ENCODE measurements at places on chromosomes 7 and 10.

DNA sequence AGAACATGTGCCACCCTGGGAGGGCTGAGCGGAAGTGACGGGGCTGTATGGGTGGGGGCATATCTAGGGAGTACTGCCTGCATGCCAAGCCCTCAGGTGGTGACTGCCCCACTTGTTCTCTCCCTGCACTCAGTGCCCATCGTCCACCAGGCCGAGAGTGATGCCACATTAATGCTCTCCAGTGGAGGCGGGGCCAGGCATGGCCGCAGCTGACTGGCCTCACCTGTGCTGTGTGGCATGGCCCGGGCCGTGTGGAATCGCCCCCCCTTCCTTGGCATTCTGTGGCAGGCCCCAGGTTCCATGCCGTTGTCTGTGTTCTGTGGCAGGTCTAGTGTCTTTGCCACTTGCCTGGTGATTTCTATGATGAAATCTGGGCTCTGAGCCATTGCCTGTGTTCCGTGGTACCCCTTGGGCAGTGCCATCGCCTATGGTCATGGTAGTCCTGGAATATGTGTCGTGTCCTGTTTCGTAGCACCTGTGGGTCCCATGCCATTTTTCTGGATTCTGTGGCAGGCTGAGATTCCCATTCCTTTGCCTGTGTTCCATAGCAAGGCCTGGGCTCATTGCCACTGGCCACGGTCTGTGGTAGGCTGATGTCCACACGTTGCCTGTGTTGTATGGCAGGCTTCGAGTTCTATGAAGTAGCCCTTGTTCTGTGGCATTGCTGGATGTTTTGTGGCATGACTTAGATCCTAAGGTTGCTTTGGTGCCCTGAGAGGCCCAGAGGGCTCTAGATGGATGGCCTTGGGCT, 8.9 kb downstream of the FLNC start:
- no peak for DNase-seq

DNA sequence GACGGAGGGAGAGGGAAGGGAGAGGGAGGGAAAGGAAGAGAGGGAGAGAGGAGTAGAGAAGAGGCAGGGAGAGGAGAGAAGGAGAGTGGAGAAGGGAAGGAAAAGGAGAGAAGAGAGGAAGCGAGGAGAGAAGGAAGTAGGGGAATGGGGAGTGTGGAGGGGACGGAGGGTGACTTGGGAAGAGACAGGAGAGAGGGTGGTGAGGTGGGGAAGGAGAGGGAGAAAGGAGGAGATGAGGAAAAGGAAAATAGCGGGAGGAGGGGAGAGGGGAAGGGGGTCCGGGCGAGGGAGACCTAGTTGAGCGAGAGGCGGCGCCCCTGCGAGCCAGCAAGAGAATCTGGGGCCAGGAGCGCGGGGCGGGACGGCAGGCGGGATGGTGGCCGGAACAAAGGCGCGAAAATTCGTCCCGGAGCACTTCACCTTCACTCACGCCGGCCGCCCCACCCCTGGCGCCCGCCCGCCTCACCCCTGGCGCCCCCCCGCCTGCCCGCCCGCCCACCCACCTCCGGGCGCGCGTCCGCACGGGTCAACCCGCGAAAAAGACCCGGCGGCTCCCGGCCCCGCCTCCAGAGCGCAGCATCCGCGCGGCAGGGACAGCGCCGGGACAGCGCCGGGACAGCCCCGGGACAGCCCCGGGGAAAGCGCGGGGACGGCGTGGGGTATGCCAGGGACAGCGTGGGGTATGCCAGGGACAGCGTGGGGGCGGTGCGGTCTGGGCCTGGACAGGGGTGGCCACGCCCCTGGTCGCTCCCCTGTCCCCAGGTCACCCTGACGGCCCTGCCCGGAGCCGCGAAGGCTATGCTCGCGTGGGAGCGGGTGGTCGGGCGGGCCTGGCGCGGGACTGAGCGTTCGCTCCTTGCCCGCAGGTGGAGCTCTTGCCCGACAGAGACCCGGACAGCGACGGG, 4.2 kb downstream of the VSTM2A start:
- DNase-seq = no peak

DNA sequence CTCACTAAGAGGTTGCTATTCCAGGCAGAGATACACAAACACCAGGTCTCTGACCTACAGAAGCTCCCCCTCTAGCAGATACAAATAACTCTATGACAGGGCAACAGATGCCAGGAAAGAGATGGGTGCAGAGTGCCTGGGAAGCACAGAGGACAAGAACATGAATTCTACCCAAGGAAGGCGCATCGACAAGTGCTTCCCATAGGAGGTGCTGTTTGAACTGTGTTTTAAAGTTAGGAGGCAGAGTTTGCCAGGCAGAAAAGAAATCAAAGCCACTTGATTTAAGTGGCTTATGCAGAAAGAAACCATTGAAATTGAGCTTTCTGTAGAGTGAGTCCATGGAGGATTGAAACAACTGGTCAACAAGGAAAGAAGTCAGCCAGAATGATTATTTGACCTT, 35.3 kb upstream of the EGR2 start:
- no peak for DNase-seq

GRCh38 chr10:103649654-103650423, 156.3 kb downstream of the NEURL1 start:
- peak; percentile 82 for DNase-seq

DNA sequence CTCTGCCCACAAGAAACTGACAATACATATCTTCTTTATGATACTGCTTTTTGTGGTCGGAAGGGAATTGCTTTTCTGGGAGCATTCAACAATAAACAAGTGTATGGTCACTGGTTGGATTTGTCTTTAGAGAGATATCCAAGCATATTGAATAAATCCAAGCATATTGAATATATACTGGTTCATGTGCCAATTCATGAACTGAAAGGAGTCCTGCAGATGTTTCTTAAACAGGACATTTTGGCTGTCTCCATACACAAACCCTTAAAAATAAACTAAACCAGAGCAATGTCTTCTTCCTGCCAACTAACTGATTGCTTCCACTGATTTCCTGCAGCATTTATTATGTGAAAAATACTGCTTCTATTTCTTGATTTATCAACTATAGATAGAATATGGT, 173.9 kb downstream of the FOXP2 start:
- DNase-seq = no peak

GRCh38 chr10:110617425-110618229, 26.5 kb upstream of the RBM20 start:
- no peak for DNase-seq

- DNase-seq = no peak
These were observed 345.6 kb upstream of the NRP1 start for GRCh38 chr10:33680036-33680435.

DNA sequence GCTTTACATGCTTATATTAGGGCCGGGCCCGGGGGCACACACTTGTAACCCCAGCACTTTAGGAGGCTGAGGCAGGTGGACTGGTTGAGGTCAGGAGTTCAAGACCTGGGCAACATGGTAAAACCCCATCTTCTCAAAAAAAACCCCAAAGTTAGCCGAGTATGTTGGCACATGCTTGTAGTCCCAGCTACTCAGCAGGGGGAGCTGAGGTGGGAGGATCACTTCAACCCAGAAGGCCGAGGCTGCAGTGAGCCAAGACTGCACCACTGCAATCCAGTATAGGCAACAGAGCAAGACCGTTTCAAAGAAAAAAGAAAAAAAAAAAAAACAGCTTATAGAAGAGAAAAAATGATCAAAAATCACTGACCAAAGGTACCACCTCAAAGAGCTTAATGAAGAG, 63.1 kb downstream of the AMZ1 start:
- DNase-seq = no peak

DNA sequence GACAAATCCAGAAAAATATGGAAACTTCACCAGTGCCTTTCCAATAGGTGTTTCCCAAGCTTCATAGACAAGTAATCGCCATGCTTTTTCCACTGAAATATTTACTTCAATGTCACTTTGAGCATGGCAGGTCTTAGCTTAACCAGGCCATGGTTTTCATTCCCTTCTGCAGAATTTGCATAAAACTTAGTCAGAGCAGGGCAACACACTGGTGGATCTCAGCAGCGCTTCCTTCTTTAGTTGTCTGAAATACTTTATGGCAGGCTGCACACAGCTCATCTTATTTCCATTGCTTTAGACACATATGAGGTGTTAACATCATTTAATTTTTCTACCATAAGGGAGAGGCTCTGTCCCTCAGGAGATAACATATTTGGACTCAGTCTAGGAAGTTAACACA, 102.9 kb upstream of the AHR start:
- no peak for DNase-seq

DNA sequence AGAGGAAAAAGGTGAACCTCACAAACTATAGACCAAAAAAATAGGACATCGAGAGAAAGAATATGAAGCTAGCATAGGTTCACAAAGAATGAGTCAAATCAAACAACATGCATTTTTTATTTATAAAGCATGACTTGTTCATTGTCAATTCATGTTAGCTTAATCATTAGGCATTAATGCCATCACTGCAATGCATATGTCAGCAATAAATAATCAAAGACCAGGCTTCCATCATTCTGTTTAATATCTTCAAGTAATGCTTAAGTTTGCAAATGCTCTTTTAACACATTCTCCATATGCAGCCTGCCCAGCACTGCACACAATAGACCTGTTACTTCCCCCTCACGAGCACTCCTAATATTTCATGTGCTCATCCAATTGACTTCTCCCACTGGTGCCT, 8.9 kb upstream of the MAGI2 start:
- no peak for DNase-seq

DNA sequence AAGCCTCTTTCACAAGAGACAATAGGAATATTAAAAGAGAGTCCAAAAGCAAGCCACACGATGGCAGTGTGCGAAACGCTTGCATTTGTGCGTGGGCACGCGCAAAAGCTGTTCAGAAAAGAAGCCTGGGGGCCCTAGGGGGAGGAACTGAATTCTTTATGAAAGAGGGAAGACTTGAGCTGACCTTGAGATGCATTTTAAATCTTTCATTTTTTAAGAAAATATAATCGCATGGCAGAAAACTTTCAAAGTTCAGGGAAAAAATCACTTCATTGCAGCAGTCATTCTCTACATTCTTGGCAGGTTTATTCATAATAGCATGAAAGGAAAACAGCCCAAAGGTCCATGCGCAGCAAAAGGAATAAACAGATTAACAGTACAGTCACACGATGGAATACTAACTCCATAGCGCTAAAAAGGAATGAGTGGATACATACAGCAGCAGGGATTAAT, 206.5 kb upstream of the PRKCQ start:
- no peak for DNase-seq

- no peak for DNase-seq
These were observed 208.6 kb downstream of the PTPRN2 start for GRCh38 chr7:158378978-158379377.

GRCh38 chr7:71795410-71795809, 616.7 kb downstream of the CALN1 start:
- DNase-seq = no peak

DNA sequence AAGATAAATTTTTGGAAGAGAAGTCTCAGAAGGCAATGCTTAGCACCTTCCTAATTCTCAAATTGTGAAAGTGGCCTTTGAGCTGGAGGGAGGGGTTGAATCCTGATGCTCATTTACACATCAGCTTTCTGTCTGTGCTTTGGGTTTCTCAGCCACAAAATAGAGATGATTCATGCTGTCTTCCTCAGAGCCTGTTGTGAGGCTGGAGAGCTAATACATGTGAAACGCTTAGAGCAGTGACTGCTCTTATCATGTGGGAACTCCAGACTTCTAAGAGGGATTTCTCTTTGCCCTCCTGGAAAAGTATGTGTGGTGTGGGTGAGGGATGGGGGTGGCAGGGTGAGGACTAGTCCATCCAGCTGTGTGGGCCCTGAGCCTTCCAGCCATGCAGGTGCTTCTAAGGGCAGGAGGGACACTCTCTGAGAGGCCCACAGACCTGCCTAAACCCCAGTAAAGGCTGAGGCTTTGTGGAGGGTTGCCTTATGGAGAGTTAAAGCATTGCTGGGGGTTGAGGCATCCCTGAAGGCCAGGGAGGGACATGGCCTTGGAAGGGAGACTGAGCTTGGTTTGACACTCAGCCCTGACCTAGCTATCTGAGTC, 4.8 kb upstream of the EVX1 start:
- DNase-seq = peak; percentile 34

GRCh38 chr7:141954334-141954733, 7.6 kb upstream of the CLEC5A start:
- no peak for DNase-seq

DNA sequence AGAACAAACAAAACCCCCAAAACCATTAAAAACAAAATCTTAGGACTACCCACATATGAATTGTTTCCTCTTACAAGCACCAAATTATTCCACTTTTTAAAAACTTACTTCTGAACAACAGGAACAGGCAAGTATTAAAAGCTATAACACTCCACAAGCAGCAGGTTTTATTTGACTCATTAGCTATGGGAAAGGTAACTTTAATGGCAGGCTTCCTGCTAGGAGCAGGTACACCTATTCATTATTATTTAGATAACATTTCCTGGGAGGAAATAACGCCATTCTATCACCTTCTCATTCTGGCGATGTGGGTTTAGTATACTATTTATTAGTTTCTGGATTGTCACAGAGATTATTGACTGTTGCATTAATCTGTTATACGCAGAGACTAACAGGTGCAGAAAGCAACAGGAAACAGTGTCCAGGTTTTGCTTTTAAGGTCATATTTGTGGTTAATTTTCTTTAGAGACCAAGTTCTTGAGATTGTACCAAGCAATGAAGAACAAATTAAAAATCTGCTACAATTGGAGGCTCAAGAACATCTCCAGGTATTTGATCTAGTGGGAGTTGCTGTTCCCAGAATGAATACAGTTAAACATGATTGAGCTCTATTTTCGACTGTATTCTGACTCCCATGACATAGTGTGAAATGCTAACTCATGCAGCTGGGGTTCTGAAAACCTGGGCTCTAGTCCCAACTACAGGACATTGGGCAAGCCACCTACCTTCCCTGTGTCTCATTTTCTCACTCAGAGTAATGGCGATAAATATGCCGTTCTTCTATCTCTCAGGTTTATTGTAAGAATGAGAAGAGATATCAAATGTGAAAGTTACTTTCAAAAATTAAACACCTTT, 2.0 kb downstream of the CPA2 start:
- DNase-seq = no peak

DNA sequence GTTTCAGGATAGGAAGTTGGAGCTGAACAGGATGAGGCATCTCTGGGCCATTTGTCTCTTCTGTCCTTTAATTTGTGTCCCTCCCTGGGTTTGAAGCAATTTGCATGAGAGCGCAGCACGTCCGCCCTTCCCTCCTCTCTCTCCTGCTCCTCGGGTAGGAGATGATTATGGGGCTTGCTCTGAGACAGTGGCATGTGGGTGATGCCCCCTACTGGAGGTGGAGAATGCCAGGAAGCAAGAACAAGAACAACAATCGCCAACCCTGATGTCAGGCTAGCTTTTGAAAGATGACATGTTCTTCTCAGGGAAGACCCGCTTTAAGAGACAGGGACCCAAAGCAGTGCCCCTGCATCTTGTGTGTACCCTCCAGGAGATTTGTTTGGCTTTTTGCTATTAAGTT, 63.9 kb upstream of the LOXL4 start:
- no peak for DNase-seq

All from tibial artery (tissue), 4 donors.